ENCODE measurements at places on chromosomes 3 and 15.

DNA sequence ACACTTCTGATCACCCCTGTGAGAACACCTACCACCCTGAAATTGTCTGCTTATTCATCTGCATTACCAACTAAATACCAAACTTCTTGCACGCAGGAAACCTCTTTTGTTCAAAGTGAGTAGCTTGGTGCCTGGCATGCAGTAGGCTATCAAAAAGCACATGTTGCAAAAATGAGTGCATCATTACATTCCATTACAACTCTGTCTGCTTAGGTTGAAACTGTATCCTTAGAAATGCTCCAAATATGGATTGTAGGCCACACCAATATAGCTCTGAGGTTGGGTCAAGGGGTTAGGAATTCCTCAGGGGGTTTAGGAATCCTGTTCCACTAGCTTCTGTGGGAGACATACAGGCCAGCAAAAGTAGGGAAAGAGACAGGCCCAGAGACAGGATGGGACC, 107.2 kb downstream of the THRB start:
- no peak for DNase-seq

- DNase-seq, result no peak
These were observed 166.3 kb upstream of the CHRM5 start for GRCh38 chr15:33801954-33802353.

- no peak for DNase-seq
These were observed 57.6 kb downstream of the ST8SIA2 start for GRCh38 chr15:92451225-92451825.

GRCh38 chr15:51227940-51228732, 110.3 kb downstream of the CYP19A1 start:
- no peak for DNase-seq

- no peak for DNase-seq
These were observed 333.4 kb downstream of the NAALADL2 start for GRCh38 chr3:175192536-175192935.

All from cortex of kidney (tissue), 1 donor.